Parietal lobe (tissue), 2 donors: ENCODE measurements at places on chromosomes 1 and 21. TPM values are rescaled to one million over a fixed set of nuclear protein-coding genes. Genes with fewer than 3 reads are reported as not detected.

Gene ABCA4
- total RNA-seq: 0.31 TPM

Gene FAM72B
- 1.6 TPM for total RNA-seq

Gene PGLYRP4
- not detected for total RNA-seq

Gene TFF2
- not detected for total RNA-seq

Gene FAM3B
- total RNA-seq: not detected

Gene RNU1-4
- under 0.01 TPM for total RNA-seq

Gene FHAD1
- total RNA-seq: 0.94 TPM

Gene FMO3
- not detected for total RNA-seq

Gene TNNT2
- total RNA-seq: not detected

Gene EVA1B
- 1.6 TPM for total RNA-seq

Gene CHI3L1
- 0.63 TPM for total RNA-seq

Gene HFM1
- total RNA-seq: 53.8 TPM

Gene PCSK9
- 3.8 TPM for total RNA-seq

Gene AMY2B
- total RNA-seq: 84.2 TPM

Gene HES3
- total RNA-seq: not detected

Gene EVI5
- 54.8 TPM for total RNA-seq

Gene LEFTY1
- not detected for total RNA-seq

Gene CTSS
- 4.4 TPM for total RNA-seq

Gene SPATA17
- 3.1 TPM for total RNA-seq

Gene UBR4
- total RNA-seq: 230 TPM

Gene ELAPOR1
- total RNA-seq: 44.8 TPM
